Calu3 (cell line): ENCODE measurements at places on chromosomes 1 and 21. TPM values are rescaled to one million over a fixed set of nuclear protein-coding genes. Genes with fewer than 3 reads are reported as not detected.

ANKRD45 gene
- not detected in 2 replicates for total RNA-seq

PDZK1IP1 gene
- total RNA-seq, result 231 and 327 TPM in 2 replicates

CRYZL1 gene
- total RNA-seq, result 16.2 and 22.1 TPM in 2 replicates

CYP4A11 gene
- not detected in 2 replicates for total RNA-seq

GALNT2 gene
- 136 and 141 TPM in 2 replicates for total RNA-seq

FABP3 gene
- total RNA-seq, result not detected in 2 replicates

KISS1 gene
- not detected in 2 replicates for total RNA-seq
